Tongue (tissue), 3 donors: ENCODE measurements at places on chromosomes 2 and 18. TPM values are rescaled to one million over a fixed set of nuclear protein-coding genes. Genes with fewer than 3 reads are reported as not detected.
A peak's percentile ranks its signal among the peaks of the same experiment; 100 is the strongest.

Gene RESP18
- not detected for total RNA-seq

GRCh38 chr2:50672282-50672681 is 359.6 kb downstream of the NRXN1 start:
- no peak for DNase-seq

DNA sequence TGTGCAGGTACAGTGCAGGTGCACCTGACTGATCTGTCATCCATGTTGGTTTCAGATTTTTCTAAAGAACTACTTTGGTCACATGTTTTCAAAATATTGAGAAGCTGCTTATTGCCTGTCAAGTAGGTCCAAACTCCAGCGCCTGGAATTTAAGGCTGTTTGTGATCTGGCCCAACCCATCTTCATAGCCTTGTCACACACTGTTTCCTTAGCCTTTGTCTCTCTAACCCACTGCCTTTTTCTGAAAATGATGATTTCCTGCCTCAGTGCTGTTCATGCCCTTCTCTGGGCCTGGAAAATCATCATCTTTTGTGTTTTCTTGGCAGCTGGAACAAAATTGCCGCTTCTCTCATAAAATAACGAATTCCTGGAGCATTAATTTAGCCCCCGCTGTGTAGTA is 7.2 kb downstream of the LIMS1 start:
- no peak for DNase-seq

DNA sequence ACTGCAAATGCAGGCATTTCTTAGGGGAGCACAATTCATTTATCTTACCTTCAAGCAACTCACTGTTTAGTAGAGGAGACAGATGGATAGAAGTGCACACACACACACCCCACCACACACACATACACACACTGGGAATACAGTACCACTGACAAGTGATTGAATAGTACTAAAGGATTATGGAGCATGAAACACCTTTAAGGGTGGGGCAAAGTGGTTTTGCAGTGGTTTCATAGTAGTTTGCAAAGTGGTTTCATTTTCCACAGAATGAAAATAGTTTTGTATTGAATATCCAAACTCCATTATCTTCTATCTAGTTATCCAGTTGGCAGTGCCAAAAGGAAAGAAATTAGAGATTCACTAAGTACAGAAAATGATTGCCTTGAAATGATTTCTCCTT is 18.9 kb downstream of the KIF5C start:
- no peak for DNase-seq

GRCh38 chr2:126792993-126793392 is 105.7 kb upstream of the TEX51 start:
- DNase-seq: no peak

Gene ING5
- 26.4 TPM for total RNA-seq

GRCh38 chr2:236501026-236501425 is 68.6 kb upstream of the ACKR3 start:
- no peak for DNase-seq

DNA sequence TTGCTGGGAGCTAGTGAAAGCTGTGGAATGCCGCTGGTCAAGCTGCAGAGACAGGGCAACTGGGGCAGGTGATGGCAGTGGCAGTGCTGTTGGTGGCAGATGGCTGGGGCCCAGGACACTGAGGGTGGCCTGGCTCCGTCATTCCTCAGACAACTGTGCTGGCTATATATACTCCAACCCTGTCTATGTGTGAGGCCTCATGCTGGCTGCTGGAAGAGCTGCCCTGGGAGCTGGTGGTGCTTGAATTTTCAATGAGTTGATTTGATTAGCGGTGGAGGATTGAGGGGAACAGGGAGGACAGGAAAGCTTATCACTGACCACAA is 66.5 kb upstream of the TMEM200C start:
- DNase-seq: peak; percentile 53

DNA sequence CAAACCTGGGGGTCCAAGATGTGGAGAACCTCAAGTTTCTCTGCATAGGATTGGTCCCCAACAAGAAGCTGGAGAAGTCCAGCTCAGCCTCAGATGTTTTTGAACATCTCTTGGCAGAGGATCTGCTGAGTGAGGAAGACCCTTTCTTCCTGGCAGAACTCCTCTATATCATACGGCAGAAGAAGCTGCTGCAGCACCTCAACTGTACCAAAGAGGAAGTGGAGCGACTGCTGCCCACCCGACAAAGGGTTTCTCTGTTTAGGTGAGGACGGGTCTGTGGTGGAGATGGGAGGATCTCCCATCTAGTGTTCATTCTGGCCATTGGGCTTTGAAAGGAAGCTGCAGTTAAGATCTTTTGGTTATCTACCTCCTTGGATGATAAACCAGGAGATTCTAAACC is 2.9 kb downstream of the CASP10 start:
- no peak for DNase-seq

DNA sequence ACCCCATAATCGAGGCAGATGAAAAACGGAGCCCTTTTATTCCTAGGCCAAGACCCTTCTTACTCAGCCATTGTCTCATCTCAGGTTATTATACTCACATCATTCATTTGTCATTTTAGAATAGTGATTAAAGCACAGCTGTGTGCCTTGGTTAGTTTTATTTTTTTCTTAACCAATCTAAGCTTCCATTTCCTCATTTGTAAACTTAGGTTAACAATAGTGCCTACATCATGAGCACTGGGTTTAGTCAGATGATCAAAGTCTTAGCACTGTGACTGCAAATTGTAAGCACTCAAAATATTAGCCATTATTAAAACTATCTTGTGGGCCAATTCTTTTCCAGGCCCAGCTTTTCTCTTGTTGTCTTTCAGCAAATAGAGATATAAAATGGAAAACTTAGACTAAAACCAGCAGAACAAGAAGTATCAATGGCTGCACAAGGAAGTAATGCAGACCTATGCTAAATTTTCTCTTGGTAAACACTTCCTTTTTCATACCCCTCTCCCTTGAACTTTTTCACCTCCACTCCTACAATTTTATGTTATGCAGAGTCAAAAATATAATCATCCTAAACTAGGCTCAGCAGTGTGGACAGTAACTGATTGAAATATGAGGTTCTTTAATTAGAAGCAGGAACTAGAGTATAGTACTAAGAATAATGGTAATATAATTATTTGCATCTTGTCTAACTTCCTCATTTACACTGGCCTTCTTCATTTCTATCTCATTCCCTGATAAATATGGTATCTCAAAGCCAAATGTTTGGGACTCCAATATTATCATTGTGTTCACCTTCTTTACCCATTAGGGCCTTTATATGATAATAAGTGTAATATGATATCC is 21.5 kb upstream of the GALNT3 start:
- no peak for DNase-seq

- no peak for DNase-seq
Measured at GRCh38 chr2:235004329-235004903, 52.6 kb downstream of the SH3BP4 start.

Gene CCDC150
- total RNA-seq: 2.4 TPM

- no peak for DNase-seq
Measured at GRCh38 chr18:42860011-42860410, 255.5 kb downstream of the RIT2 start.

DNA sequence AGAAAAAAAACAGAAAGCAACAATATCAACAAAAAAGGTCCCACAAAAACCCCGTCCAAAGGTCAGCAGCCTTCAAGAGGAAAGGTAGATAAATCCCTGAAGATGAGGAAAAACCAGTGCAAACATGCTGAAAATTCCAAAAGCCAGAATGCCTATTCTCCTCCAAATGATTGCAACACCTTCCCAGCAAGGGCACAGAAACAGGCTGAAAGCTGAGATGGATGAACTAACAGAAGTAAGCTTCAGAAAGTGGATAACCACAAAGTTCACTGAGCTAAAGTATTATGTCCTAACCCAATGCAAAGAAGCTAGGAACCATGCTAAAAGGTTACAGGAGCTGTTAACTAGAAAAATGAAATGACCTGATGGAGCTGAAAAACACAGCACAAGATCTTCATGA is 226.4 kb upstream of the DSEL start:
- no peak for DNase-seq

DNA sequence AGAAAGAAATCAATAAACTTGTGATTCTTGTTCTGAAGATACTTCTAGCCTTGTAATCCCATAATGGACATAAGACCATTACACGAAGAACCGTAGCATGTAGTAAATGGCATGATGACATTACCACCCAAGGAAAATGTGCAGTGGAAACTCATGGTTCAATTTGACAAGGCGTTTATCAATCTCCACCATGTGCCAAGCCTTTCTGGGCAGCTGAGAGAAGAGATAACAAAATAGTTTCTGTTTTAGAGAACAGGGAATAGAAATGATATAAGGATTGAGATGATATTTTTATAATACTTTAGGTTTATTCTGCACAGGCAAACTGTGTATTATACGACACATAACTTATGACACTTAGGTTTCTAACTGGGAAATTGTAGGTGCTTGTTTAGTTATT is 19.2 kb downstream of the ABI2 start:
- DNase-seq: no peak

- peak; percentile 83 for DNase-seq
Measured at GRCh38 chr2:233353769-233354499, at the start of gene DGKD. Gene DGKD, plus strand, starts transcription at chr2:233354494. Its CDS starts 25 bp downstream, at chr2:233354519.

- peak; percentile 77 for DNase-seq
Measured at GRCh38 chr2:62663920-62664795, 41.4 kb upstream of the EHBP1 start.

DNA sequence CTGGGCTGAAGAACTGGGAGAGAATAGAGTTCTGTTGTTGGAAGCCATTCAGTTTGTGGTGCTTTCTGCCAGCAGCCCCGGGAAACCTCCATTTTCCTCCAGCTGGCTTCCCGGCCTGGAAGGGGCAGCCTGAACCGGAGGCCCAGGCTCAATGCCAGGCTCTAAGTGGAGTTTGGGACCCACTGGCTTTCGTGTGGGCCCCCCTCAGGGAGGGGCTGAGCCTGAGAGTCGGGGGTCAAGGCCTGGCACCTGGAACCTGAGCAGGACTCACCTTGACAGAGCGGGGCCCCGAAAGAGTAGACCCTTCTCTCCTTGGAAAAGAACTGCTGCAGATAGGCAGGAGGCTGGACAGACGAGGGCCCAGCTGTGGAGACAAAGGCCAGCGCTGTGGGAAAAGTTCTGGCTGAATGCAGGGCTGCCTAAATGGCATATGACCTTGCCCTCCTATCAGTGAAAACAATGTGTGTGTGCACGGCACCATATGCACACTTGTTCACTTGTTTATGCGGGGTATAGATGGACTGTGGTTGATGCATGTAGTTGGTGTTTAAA is 34.8 kb upstream of the ASB18 start:
- DNase-seq: no peak
